ENCODE measurements at places on chromosomes 11 and 22.

DNA sequence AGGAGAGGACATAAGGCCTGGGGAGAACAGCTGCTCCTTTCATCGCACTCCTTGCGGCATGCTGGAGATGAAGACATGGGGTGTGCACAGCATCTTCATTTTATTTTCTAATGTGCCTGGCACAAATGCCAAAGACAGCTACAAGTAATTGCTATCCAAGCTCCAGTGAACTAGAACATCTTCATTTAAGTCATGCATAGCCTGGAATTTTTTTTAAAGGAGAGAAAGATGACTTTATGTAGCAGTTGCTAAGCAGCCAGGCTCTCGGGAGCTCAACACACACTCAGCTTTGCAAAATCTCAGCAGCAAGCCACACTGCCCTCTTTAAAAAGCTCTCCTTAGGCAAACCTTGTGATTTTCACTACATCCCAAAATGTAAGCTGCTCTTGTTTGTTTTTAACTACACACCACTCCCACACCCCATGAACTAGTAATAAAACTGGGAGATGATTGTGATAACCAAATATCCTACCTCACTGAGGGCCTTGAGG is 164.5 kb upstream of the POU2AF2 start:
- DNase-seq = no peak

- no peak for DNase-seq
Measured at GRCh38 chr11:4511282-4512245, 29.1 kb downstream of the OR52K1 start.

DNA sequence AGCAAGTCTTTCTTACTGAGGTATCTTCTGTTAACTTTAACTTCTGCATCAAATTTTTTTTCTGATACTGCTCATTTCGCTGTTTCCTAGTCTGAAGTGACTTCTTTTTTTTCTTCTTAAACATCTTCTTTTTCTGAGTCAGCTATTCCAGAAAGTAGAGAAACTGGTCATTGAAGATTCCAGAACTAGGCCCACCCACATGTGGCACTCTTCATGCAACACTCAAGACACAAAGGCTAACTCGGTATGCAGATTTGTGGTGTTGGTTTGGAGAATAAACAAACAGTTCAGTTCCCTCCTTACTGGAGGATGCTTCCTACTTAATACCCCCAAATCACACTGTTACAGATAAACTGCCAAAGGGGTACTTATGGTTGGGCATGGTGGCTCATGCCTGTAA is 25.2 kb upstream of the MTCH2 start:
- DNase-seq = no peak

GRCh38 chr11:17386331-17387084 is 2.0 kb downstream of the KCNJ11 start:
- peak; percentile 61 for DNase-seq

DNA sequence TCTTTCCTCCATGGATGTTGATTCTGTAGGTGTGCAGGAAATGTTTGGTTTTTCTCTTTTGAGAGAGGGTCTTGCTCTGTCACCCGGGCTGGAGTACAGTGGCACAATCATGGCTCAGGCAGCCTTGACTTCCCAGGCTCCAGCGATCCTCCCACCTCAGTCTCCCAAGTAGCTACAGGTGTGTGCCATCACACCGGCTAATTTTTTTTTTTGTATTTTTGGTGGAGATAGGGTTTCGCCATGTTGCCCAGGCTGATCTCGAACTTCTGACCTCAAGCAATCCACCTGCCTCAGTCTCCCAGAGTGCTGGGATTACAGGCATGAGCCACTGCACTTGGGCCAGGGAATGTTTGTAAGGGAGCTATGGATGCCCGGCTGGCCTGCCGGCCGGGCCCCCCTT is 4.5 kb downstream of the PRR5 start:
- no peak for DNase-seq

DNA sequence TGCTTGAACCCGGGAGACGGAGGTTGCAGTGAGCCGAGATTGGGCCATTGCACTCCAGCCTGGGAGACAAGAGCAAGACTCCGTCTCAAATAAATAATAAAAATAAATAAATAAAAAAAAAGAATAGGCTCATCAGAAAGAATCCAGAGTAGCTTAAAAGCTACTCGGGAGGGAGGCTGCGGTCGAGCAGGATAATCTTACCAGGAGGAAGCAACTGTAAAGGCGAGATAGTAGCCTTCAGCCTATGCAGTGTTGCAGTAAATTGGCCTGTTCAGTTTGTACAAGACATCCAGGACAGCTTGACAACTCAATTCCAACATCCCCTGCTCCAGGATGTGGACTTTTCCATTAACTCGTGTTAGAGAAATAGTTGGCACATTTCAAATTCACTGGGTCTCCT is 1164.7 kb downstream of the LRRC4C start:
- DNase-seq = no peak

DNA sequence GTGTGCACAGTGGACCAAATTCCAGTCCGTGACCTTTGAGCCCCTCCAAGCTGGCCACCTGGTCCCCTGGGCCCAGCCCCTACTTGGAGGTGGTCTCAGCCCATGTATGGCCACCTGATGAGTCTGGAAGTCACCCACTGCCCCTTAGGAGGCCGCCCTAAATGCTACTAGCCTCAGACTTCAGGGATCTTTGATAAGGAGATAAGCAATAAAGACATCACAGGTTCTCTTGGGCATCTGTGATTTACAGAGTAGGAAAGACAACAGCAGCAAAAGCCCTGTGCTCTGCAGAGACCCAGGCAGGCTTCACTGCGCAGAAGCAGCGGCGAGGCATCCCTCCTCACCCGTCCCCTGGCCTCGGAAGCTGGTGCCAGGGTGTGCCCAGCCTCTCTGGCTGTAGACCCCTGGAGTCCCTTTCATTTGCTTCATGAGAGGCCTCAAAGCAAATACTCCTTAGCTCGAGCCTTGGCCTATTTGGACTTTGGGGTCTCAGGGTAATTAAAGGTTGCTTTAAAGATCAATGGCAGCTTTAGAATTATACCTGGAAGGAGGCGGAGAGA is 360.1 kb downstream of the TBC1D22A start:
- no peak for DNase-seq

GRCh38 chr22:36510384-36510783 is 3.5 kb upstream of the FOXRED2 start:
- no peak for DNase-seq

DNA sequence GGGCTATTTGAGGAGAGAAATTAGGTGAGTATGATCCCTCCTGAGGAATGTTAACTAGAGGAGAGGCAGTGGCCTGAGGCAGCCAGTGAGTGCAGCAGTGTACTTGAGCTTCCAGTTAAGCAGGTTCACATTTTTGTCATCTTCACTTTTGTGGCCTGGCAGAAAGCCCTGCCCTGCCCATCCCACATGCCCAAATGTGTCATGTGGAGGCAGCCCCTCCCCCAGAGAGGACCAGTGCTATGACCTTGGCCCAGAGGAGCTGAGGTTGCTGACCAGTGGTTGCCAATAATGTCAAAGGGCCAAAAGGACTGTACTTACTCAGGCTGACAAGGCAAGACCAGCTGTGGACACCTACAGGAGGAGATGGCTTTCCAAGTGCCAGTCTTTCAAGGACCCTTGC is 17.6 kb upstream of the GRK2 start:
- DNase-seq = peak; percentile 71

Measured in HuH-7.5 (cell line).